Right atrium auricular region (tissue), 2 donors: ENCODE measurements at places on chromosomes 11 and 22. TPM values are rescaled to one million over a fixed set of nuclear protein-coding genes. Genes with fewer than 3 reads are reported as not detected.

Gene SLC22A9
- total RNA-seq: not detected

Gene SLC43A3
- total RNA-seq: 61.3 TPM

Gene MAP6
- 6.3 TPM for total RNA-seq

DNA sequence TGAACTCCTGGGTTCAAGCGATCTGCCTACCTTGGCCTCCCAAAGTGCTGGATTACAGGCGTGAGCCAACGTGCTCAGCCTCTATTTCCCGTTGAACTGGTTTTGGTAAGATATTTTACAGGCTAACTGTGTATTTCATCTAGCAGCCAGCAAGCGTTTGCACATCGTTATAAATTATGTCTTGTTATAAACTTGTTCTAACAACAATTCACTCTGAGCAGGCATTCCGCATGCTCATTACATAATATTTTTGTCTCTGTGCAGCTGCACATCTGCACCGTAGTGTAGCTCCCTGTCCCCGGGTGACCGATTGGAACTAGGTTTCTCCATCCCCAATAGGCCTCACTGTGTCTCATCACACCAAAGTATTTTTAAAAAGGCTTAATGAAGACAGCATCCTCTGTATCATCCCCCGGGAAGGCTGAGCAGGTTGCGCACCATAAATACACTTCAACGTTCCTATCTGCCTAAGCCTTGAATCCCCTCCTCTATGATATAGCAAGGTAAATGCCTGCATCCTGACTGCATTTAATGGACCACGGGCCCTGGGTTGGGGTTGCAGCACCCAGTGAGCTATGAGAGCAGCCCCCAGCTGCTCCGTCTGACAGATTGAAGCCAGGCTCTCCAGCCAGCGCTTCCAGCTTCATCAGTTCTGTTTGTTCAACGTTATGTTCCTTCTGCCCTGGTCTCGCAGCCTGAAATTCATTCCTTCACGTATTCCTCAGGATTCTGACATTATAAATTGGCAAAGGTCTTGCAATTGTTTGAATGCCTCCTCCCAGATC, 47.7 kb downstream of the TST start:
- no peak for DNase-seq

DNA sequence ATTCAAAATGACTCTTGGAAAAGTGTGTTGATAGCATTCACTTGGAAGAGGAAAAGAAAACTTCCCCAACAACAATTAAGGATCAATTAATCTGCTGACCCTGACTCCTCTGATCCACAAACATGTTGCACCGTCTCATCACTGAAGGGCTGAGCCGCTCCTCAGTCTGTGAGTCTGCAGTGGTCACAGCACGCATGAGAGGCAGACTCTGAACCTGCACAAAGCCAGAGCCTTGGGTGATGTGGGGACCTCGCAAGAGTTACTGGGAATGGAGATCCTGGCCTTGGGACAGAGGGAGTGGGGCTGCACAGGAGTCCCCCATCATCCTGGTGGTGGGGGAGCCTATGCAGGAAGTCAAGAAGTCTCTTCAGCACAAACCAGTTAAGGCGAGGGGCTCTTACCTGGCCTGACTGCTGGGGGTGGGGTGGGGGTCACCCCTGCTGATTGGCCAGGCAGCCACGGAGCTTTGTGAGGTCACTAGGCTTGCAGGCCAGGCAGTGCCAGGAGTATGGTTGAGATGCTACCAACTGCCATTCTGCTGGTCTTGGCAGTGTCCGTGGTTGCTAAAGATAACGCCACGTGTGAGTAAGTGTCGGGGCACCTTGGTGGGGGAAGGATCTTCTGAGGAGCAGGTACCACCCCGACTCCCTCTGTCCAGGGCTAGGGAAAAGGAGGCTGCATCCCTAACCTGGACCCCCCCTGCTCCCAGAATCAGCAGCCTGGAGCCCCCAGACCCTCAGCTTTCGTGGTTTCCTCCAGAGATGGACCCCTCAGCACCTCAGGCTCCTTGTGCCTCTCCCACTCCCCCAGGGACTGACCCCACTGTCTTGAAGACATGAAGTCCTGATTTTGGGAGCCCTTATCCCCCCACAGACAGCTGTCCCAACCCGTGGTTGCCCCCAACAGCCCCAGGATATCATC, at the start of gene ACR:
TSS of gene ACR (plus strand) at position 477 of the 921 bp plus-strand sequence. CDS start at position 509, 32 bp downstream.
- peak; percentile 48 for DNase-seq

- DNase-seq: no peak
These were observed 7.1 kb upstream of the MGAT3 start for GRCh38 chr22:39449708-39450107.

GRCh38 chr11:125404157-125404810, 91.8 kb downstream of the FEZ1 start:
- DNase-seq: no peak

DNA sequence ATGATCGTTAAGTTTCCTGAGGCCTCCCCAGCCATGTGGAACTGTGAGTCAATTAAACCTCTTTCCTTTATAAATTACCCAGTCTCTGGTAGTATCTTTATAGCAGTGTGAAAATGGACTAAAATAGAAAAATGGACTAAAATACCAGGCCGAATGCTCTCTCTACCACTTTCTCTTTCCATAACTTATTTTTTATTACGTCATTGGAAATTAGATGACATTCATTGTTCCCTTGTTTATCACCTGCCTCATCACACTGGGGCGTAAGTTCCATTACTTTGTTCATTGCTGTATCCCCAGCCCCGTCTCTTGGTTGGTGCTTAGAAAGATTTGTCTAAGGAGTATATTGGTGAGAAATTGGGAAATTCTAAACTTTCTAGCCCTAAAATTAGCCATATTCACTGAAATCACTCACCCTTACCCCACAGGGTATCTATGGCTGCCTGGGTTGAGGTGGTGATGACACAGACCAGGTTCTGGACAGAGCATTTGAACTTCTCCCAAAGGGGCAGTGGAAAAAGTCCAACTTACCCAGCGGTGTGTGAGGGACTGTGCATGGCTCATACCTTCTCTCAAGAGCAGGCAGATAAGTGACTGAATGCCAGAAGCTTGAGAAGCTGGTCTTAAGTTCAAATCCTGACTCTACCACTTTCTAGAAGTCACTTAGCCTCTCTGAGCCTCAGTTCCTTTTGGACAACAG, 50.9 kb upstream of the TP53I11 start:
- DNase-seq: peak; percentile 7

DNA sequence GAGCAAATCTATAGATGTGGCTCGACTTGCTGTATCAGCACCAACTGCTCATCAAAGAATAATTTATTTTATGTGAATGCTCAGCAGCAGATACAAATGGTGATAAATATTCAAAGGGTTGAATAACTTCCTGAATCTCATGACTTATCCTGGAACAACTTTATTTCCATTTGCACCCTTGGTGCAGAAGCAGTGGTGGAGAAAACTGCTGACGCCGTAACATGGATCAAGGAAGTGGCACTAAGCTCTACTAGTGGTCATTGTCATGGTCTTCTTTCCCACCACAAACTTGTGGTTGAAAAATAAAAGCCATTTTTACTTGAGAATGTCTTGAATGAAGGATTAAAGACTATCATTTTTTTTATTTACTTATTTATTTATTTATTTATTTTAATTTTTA, 14.6 kb downstream of the MARK2 start:
- DNase-seq: no peak

DNA sequence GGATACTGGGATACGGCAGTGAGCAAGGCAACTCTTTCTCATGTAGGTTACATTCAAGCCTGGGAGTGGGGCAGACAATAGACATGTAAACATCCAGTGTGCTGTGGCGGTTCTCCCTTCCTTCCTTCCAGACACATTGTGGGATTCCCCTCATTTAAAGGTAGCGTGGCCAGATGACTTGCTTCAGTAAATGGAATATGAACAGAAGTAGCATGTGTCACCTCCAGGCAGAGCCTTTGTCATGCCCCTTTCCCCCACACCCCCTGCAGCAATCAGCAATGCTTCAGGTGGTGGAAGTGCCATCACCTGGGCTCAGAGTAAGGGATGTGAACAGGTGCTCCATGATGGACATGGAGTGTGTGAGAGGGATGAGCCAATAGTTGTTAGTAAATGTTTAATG, 34.8 kb upstream of the TTC12 start:
- no peak for DNase-seq

DNA sequence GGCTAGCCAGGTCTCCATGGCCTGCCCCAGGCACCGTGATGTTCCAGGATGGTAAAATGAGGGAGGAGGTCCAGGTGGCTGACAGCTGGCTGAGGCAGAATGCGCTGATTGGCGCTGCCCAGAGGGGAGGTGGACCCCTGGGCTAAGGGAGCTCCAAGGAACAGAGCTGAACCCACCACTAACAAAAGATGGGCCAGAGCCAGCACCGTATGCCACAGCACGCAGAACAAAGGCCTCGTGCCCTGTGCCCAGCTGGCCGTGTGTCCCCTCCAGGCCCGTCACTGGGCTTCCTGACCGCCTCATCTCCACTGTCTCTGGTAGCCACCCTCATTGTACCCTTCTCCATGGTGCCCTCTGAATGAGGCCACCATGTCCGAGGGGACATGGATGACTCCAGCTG, 19.6 kb upstream of the PRODH start:
- DNase-seq: no peak

DNA sequence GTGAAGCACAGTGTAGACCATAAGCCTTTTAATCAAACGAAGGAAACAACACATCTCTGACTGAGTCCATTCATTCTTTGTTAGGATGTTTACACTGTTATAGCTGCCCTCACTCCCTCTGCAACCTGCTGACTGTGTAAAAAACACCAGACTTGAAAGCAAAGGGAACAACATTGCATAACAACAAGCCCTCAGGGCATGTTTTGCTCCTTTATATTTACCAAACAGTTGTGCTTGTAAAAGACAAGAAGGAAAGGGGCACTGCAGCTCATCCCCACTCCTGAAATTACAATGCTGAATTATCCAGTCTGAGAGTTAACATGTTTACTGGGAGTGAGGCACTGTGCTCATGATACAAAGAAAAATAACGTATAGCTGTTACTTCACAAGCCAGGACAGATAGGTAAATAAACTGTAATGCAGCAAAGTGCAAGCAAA, 46.4 kb downstream of the RAB30 start:
- DNase-seq: no peak
